Foreskin melanocyte (primary cell): ENCODE measurements at places on chromosomes 16 and 17.

GRCh38 chr16:88881007-88881615 is 14.7 kb upstream of the PABPN1L start:
- no peak for DNase-seq

DNA sequence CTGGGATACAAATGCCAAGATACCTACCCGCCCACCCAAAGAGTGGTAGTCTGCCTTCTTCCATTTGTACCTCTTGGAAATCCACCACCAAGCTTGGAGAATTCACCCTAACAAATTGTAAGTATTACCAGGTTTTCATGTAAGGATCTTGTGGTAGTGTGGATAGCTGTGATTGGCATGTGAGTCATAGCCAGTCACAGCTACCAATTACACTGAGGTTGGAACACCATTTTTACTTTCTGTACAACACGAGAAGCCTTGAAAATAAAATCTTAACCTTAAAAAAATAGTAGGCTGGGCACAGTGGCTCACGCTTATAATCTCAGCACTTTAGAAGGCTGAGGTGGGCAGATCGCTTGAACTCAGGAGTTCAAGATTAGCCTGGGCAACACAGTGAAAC is 18.5 kb upstream of the SLC35G3 start:
- no peak for DNase-seq

DNA sequence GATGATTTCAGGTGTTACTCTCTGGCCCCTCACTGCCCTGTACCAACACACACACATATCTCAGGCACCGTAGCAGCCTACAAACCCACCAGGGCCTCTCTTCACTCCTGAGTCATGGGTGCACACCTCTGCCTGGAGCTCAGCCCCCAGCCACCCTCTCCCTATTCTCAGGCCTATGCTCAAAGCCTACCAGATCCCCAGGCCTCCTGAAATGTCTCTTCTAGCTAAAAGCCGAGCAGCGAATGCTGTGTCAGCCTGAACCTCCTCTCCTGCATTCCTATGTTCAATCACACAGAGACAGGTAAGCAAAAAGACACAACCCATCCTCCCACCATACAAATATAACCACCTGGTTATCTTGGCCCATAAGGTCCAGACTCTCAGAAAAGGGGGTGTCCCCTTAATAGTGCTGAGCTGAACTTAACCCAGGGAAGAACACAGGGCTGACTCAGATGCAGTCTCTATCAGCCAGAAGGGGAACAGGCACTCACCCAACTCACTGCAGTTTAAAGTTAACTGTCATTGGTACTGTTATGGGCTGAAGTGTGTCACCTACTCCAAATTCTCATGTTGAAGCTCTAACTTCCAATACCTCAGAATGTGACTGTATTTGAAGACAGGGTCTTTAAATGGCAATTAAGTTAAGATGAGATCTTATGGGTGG is 62.0 kb upstream of the TEKT3 start:
- no peak for DNase-seq

- DNase-seq: no peak
Observed at GRCh38 chr17:50533720-50534148, 1.2 kb downstream of the EPN3 start.

- DNase-seq: no peak
Observed at GRCh38 chr16:67396159-67397035, 3.1 kb upstream of the TPPP3 start.

DNA sequence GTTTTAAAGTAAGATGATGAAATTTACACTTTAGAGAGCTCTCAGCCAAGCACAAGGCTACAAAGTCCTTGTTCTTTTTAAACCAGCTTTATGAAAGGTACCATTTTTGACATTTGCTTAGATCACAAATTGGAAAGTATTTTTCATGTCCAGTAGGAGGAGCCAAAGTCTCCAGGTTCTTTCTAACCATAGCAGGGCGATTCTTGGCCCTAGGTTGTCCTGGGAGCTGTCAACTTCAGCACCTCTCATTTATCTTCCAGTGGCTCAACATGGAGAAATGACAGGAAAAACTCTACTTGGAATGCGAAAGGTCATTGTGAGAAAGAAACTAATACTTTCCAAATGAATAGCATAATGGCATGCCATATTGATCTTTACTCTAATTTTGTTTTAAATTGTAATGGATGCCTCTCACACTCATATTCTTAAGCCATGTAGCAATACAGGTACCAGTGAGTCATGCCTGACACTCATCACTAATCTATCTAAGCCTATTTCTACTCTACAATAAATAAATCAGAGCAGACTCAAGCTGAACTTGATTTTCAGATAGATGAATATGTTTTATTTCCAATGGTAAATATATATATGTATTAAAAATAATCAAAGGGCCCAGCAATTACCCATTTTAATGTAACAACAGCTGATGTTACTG is 919.1 kb upstream of the EEF2KMT start:
- no peak for DNase-seq

DNA sequence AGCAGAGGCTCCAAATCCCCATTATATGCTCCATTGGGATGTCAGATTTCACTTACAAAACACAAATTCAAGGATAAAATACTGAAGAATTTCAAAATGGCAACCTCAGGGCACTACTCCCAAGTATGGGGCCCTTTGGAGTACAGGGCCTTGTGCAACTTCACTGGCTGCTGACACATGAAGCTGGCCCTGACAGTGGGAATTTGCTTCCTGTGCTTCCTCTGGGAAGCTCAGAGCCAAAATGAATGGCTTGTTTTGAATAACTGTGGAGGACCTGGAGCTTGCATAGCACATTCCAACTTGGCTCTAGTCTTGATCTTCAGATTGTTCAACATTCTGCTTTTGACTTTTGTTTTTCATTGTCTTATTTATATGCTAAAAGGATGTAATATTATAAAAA is 52.3 kb upstream of the HNF1B start:
- DNase-seq: no peak

DNA sequence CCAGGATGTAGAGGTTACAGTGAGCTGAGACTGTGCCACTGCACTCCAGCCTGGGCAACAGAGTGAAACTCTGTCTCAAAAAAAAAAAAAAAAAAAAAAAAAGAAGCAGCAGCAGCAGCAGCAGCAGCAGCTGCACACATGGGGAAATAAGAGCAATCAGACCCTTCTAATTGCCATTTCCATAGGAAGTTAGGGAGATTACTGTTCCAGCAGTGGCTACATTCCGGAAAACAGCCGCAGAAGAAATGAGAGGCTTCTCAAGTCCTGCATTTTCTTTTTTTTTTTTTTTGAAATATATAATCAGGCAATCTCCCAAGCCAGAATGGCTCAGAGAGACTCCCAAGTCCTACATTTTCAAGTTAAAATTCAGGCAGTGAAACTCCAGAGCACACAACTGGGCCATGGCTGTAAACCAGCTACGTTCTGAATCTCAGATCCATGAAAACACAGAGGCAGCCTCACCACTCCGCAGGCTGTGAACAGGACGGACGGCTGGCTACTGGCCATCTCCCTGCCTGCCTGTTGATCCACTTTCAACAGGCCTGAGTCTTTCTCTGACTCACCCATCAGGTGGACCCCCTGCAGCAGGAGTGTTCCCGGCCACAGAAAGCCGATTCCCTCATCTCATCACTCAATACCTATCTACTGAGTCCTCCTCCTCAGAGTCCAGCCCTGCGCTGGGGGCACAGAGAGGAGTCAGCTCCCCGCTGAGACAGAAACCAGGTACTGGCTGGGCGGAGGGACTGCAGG is 15.0 kb downstream of the TRPV1 start:
- no peak for DNase-seq

DNA sequence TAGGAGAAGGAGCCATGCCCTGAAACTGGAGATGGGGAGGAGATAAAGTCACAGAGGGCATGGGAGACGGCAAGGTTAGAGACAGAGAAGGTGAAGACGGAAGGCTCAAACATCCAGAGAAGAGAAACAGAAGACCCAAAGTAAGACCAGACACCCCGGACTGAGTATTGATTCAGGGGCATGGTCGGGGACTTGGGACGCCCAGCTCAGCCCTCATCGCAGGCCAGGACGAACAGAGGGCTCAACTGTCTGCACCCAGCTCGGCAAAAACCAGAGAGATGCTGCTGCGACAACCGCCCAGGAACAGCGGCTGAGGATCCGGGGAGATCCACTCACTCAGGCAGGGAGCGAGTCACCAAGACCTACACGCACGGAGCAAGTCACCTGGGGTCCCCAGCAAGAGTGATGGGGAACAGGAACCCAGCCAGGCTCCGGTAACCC is 999 bp downstream of the XYLT1 start:
- DNase-seq: no peak

DNA sequence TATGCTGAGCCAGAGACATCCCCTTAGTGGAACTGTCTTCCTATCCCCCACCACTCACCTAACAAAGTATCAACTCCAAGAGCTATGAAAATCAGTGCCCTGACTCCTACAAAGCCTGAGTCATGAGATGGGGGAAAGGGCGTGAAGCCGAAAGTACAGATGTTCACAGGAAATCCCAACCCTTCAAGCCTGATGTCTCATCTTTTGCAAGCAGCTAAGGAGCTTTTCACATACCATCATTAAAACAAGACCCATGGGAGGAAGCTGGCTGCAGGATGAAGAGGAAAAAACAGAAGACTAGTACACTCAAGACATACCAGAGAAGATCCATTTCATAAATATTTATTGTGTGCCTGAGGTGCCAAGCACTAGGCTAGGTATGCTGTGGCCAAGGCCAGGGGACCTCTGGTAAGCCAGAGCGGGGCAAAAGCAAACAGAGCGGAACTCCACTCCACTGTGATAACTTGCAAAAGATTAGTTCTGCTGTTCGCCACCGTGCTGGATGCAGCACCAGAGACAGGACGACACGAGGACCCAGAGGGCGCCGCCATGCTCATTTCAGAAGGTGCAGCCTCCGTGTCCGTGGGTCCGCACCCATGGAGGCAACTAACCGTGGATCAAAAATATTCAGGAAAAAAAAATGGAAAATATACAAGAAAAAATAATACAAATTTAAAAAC is 4.5 kb upstream of the MNT start:
- no peak for DNase-seq

- peak; percentile 87 for DNase-seq
Observed at GRCh38 chr17:62179525-62180161, 114.6 kb upstream of the MED13 start.

- no peak for DNase-seq
Observed at GRCh38 chr17:38751144-38751807, 1.3 kb upstream of the PSMB3 start.

- DNase-seq: no peak
Observed at GRCh38 chr16:18979936-18980335, 3.8 kb upstream of the TMC7 start.

DNA sequence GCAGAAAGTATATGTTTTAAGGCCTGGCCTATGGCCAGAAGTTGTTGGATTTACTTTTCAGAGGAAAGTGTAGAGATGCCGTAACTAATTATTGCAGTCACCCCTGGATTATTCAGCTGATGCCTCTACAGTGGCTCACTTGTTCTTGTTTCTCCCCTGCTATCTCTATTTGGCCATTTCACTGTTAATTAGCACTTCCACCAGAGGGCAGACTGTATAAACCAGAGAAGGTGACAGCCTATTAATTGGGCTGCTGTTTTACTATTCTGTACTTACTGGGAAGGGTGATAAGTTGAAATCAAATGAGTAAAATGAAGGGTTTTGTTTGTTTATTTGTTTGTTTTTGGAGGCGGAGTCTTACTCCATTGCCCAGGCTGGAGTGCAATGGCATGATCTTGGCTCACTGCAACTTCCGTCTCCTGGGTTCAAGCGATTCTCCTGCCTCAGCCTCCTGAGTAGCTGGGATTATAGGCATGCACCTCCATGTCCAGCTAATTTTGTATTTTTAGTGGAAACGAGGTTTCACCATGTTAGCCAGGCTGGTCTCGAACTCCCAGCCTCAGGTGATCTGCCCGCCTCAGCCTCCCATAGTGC is 66.0 kb downstream of the CDK12 start:
- DNase-seq: peak; percentile 39

GRCh38 chr17:40363111-40363827 is 1.3 kb downstream of the GJD3 start:
- no peak for DNase-seq

- DNase-seq: no peak
Observed at GRCh38 chr17:77839698-77840512, 118.6 kb upstream of the TNRC6C start.

GRCh38 chr17:29835435-29836351 is 94.3 kb downstream of the SSH2 start:
- no peak for DNase-seq

DNA sequence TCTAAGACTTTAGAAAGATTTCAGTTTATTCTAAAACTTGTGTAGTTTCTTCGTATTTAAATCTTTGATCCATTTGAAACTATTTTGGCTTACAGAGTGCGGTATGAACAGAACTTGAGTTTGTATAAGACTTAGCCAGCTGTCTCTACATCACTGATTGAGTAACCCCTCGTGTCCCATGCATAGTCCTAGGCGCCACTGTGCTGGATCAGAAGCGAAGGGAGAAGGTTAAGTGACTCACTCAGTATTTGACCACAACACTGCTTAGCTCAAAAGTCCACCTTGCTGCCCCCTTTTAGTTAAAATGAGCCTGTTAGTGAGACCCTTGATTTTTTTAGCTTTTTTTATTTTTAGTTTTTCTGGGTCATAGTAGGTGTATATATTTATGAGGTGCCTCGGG is 28.4 kb downstream of the CD300LB start:
- DNase-seq: no peak

DNA sequence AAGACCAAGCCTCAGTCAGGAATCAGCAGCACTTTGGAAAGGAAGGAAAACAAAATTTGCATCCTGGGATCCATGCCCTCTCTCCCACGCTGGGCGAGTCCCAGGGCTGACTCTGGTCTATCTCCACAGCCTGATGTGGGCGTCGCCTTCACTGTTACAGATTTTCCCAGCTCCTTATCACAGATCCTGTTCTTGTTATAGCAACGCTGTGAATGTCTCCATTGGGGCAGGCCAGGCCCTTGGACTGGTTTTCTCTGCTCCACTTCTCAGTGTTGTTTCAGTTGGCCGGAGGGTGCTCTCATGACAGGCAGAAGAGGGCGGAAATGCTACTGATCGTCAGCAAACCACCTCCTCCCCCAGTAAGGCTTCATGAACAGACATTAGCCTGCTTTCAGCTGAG is 127.9 kb upstream of the CDH11 start:
- peak; percentile 9 for DNase-seq

DNA sequence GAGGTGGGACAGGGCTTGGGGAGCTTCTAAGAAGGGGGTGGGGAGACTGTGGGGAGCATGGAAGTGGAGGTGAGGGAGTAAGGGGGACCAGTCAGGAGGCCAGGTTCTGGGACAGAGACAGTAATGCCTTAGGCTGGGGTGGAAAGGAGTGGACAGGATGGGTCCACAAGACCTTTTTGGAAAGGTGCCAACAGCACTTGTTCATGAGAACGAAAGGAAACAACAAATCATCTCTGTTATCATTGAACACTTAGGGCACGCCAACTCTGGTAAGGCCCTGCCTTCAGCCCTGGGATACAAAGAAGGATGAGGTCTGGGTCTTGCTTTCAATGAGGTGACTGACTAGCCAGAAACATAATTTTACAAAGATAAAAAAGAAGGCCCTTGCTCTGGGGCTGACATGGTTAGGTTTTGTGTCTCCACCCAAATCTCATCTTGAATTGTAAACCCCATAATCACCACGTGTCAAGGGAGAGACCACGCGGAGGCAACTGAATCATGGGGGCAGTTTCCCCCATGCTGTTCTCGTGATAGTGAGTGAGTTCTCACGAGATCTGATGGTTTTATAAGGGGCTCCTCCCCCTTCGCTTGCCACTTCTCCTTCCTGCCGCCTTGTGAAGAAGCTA is 113.8 kb downstream of the SLC39A11 start:
- no peak for DNase-seq
